ENCODE measurements at places on chromosomes 16 and 17.

- DNase-seq = no peak
Observed at GRCh38 chr17:27519550-27519949, 63.3 kb downstream of the KSR1 start.

DNA sequence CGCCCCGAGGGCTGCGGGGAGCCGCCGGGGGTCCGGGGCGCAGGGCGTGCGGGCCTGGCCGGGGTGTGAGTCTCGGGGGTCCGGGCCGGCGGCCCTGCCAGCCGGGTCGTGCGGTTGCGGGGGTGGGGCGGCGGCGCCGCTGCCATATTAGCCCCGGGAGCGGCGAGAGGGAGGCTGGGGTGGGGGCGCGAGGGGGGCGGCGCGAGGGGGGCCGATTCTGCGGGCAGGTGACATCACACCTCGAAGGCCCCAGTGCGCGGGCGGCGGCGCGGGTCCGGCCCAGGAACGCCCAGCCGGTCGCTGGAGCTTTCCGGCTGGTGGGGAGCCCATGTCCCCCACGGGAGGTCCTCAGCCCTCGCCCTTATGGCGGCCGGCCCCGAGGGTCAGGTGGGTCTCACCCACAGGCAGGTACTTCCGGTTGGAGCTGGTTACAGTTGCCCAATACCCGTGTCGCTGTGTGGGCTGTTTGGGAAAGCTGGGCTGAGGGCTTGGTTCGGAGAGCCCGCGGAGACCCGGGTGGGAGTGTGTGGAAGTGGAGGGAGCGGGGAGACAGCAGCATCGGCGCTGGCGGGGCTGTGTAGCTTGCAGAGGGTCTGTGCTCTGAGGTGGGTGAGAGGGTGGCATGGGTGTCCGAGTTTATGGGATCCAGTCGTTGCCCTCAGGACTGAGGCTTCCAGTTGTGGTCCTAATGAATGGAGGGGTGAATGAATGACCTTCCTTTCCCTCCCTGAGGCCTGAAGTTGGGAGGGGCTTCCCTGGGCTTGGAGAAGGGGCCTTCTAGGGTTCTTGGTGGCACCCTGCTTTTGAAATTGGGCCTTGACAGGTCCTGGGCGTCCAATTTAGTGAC lies 804 bp downstream of the ATP6V0C start:
- DNase-seq = no peak

- no peak for DNase-seq
Observed at GRCh38 chr16:7285520-7285919, 47.1 kb upstream of the RBFOX1 start.

DNA sequence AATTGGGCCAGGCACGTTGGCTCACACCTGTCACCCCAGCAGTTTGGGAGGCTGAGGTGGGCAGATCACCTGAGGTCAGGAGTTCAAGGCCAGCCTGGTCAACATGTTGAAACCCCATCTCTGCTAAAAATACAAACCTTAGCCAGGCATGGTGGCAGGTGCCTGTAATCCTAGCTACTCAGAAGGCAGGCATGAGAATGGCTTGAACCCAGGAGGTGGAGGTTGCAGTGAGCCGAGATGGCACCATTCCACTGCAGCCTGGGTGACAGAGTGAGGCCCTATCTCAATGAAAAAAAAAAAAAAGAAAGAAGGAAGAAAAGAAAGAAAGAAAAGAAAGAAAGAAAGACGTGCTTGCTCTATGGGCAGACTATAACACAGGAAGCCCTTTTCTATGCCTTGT lies 84.4 kb downstream of the FOXL1 start:
- no peak for DNase-seq

GRCh38 chr16:4859190-4859899 lies 12.1 kb downstream of the UBN1 start:
- DNase-seq = no peak

DNA sequence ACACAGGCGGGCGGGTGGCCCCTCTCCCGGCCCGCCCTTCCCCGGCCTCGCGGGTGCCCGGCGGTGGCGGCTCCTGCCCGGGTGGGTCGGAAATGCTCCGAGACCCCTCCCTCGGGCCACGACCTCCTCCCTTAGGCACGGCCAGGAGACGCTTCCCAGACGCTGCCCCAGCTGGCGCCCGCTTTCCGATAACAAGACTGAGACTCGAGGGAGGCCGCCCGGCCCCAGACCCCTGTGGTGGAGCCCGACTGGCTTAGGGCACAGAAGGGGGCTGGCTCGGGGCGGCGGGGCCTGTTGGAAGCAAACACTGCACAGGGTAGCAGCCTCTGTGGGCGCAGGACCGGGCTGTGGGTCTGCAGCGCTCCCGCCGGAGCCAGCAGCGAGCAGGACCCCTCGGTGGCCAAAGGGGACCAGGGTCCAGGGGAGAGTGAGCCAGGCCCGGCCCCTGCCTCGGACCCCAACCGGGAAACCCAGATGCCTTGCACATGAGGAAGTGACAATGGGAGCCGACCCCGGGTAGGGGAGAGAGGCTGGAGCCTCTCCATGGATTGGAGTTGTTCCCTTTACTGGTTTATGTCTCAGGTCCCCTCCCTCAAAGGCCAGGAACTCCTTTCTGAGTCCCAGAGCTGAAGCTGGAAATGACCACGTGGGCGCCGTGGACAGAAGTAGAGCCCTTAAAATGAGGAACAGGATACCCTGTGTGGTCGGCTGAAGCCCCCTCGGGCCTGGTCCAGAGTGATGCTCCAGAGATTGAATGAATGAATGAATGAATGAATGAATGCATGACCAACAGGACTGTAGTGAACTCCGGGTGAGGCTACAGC lies 19.8 kb upstream of the ADCY7 start:
- DNase-seq = no peak

GRCh38 chr17:40558890-40559563 lies 6.2 kb downstream of the CCR7 start:
- no peak for DNase-seq

GRCh38 chr17:18992454-18993130 lies 12.0 kb downstream of the FAM83G start:
- no peak for DNase-seq

DNA sequence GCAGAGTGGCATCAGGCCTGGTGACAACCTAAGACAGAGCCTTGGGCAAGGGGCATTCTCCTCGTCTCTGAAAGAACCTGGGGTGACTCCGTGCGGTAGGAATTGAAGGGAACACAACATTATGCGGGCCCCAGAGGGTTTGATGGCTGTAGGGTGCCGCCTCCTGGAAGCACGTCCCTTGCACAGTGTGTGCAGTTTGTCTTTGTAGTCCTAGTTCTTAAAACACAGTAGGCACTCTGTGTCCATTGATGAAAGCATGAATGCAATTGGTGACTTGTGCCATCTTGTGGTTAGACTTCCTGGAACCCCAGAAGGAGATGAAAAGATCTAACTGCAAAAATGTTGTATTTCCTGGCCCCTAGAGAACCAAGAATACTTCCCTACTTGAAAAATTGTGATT lies 279.8 kb downstream of the UTP18 start:
- DNase-seq = no peak

DNA sequence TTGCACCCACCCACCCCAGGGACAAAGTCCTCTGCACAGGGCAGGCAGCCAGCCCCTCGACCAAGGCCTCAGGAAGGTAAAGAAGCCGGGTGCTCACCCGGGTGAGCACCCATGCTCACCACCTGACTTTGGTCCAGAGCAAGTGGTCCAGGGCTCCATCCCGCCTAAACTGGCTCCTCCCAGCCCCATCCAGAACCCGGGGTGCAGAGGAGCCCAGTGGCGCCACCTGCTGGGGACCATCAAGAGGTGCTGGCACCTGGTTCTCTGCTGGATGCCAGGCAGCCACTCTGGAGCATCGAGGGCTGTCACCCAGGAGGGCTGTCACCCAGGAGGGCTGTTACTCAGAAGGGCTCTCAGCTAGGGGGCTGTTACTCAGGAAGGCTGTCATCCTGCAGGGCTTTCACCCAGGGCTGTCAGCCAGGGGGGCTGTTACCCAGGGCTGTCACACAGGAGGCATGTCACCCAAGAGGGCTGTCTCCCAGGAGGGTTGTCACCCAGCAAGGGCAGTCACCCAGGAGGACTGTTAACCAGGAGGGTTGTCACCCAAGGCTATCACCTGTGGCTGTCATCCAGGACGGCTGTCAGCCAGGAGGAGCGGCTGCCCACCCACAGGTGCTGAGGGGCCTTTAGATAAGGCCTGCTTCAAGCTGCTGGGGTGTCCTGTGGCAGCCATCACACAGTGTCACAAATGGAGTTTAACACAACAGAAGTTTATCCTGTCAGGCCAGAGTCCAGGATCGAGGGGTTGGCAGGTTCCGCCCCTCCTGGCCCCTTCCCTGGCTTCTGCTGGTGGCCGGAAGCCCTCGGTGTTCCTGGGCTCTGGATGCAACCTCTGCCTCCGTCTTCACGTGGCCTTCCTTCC lies 98.5 kb downstream of the TNFRSF13B start:
- DNase-seq = peak; percentile 33

GRCh38 chr16:3431779-3432219 lies 11.5 kb downstream of the ZNF597 start:
- peak; percentile 47 for DNase-seq

DNA sequence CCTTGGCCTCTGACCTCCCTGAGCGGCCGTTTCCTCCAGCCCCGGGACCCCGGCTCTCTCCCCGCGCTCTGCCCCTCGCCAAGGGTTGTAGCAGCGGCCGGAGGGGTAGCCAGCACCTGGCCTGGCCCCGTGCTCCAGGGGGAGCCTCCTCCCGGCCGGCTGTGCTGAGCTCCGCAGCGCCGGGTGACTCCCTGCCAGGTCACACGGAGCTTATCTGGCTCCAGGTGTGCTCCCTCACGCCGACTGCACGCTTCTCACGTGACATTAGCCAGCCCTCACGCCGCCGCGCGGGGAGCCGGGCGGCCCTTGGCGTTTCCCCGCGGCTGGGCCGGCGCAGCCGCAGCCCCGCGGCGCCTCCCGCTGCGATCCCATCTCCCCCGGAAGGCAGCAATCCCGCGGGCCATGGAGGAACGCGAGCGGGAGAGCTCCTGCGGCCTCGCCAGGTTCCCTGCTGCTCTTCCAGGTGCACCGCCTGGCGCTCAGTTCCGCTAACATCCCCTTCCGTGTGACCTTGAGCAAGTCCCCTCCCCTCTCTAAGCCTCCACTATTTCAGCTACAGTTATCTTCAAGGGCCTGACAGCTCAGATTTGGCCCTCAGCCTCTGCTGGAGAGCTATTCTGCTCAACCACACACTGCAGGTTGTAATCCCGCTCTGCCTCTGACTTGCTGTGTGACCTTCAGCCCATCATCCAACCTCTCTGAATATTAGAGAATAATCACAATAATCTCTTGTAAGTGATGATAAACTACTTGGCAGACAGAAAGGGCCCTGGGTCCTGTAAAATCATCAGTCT lies 3.4 kb downstream of the MYO18A start:
- peak; percentile 37 for DNase-seq

DNA sequence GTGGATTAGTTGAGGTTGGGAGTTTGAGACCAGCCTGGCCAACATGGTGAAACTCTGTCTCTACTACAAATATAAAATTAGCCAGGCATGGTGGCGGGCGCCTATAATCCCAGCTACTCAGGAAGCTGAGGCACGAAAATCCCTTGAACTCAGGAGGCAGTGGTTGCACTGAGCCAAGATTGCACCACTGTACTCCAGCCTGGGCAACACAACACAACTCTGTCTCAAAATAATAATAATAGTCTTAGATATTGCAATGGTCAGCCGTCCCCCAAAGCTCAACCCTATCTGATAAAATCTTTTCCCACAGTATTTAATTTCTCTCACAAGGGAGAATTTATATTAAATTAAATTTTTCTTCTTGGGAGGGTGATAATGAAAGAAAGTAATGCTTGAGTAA lies 169.6 kb downstream of the XYLT1 start:
- DNase-seq = no peak

GRCh38 chr17:3792481-3792880 lies 8.5 kb downstream of the ITGAE start:
- no peak for DNase-seq

DNA sequence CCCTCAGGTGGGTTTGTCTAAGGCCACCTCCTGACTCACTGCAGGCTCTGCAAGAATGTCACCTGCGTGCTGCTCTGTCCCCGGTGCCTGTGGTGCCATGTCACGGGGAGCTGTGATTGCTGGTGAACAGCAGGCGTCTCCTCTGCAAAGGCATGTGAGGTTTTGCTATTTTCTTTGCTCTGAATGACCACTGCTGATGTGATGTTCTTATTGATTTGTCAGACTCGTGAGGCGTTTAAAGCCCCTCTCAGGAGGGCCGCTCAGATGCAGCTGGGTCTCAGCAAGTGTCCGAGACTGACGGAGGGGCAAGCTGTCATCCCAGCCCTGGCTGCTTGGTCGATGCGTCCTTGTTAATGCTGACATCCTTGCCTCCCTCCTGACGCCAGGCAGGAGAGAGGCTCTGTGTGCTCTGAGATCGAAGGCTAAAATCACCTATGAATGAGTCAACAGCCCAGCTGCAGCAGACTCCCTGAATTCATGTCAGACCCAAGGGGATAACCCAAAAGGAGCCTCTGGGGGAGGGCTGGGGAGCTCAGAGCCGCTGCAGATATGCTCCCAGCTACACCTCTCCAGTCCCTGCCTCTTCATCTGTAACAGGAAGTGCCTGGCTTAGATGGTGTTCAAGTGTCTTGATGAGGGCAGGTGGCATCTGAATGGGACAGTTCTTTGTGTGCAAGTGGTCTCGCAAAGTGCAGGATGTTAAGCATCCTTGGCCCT lies 11.8 kb upstream of the PEMT start:
- no peak for DNase-seq

DNA sequence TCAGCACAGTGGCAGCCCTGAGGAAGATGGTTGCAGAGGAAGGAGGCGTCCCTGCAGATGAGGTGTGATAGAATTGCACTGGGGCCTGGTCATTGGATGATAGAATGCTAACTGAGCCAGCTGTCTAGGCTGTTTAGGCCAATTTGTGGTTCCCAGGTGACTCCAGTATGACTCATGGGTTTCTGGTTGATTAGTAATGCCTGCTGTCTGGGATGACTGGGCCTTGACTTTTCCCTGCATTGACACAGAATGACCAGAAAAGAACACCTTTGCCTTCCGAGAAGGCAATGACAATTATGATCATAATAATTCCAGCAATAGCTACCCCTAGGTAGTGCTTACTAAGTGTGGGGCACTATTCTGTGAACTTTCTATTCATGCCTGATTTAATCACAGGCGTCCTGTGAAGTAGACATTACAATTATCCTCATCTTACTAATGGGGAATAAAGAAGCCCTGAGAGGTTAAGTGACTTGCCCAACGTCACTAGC lies 31.5 kb downstream of the USP43 start:
- peak; percentile 11 for DNase-seq

DNA sequence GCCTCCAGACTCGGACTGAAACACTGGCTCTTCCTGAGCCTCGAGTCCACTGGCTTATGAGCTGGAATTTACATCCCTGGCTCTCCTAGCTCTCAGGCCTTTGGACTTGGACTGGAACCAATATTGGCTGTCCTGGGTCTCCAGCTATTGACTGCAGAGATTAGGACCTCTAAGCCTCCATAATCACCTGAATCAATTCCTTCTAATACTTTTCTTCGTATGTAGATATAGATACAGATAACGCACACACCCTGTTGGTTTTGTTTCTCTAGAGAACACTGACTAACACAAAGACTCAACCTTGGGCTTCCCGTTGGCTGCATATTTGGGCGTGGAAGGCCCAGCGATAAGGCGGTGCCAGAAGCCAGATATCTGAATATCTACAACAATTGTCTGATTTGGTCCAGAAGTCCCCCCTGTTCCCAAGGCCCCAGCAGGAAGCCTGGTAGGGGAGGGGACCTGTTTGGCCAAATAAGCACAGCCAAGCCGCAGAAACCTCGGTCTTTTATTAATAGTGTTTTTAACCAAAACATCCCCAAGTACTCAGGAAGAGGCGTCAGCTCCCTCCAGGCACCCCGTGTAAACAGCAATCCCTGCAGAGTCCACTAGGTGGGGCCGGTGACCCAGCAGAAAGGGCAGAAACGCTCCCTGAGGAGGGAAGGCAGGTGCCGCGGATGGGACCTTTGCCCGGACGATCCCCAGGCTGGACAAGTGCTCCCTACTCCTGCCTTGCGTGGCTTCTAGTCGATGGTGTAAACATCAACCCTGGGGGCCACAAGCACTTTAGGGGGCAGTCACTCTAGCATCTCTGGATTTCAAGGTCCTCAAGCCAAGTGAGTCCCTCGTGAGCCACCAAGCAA lies 57.0 kb downstream of the ABR start:
- DNase-seq = peak; percentile 57
